Neural crest cell (in vitro differentiated cells): ENCODE measurements at places on chromosomes 6 and 20. TPM values are rescaled to one million over a fixed set of nuclear protein-coding genes. Genes with fewer than 3 reads are reported as not detected.

DNA sequence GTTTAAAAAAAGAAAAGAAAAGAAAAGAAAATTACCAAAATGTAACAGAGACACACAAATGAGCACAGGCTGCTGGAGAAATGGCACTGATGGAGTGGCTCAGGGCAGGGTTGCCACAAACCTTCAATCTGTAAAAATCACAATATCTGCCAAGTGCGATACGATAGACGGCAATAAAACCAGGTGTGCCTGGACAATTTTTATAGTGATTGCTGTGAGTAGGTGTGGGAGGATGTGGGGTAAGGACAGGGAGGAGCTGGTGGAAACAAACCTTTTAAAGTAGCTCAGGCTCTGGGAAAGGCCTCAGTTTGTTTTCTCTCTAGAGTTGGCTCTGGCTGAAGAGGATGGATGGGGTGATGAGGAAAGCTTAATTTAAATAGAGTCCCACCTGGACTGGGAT is 592.7 kb upstream of the AGPAT4 start:
- no peak overlapping the region for H3K27ac ChIP-seq
- no peaks in the 10 kb centered on the region for H3K36me3 ChIP-seq
- no peak for DNase-seq
- no peaks in the 10 kb centered on the region for H3K27me3 ChIP-seq
- no peaks in the 10 kb centered on the region for H3K4me1 ChIP-seq

Gene NOTCH4
- 5.6 and 6.3 TPM in 2 replicates for total RNA-seq

DNA sequence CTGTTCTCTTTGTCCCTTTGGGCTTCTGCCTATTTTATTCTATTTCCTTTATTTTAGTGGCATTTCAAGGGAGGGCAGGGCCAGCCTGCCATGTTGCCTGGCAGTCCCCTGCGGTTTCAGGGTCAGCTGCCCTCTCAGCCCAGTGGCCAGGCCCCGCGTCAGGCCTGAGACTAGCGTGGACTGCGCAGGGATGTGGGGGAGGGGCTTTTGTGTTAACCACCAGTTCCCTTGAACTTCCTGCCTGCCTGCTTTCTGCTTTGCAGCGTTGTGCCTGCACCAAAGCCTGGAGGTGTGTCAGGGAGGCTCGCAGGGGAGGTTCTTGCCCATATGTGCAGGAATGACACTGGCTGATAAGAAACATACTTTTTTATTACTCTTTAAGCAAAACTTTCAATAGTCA is 157.6 kb downstream of the SLC35B3 start:
- H3K4me3 ChIP-seq = no peak overlapping the region
- H3K4me1 ChIP-seq = peaks cover 24% of the 10 kb centered on the region
- no peaks in the 10 kb centered on the region for H3K36me3 ChIP-seq
- peak; percentile 12 for DNase-seq
- H3K27me3 ChIP-seq = no peaks in the 10 kb centered on the region

GRCh38 chr6:97632341-97632740 is 349.3 kb upstream of the MMS22L start:
- H3K4me3 ChIP-seq = no peak overlapping the region
- H3K27ac ChIP-seq = no peak overlapping the region
- peaks cover 4% of the 10 kb centered on the region for H3K36me3 ChIP-seq
- no peaks in the 10 kb centered on the region for H3K4me1 ChIP-seq

- no peak for DNase-seq
- peaks cover 35% of the 10 kb centered on the region for H3K4me1 ChIP-seq
Measured at GRCh38 chr20:53655625-53656292, 62.1 kb upstream of the ZNF217 start.

DNA sequence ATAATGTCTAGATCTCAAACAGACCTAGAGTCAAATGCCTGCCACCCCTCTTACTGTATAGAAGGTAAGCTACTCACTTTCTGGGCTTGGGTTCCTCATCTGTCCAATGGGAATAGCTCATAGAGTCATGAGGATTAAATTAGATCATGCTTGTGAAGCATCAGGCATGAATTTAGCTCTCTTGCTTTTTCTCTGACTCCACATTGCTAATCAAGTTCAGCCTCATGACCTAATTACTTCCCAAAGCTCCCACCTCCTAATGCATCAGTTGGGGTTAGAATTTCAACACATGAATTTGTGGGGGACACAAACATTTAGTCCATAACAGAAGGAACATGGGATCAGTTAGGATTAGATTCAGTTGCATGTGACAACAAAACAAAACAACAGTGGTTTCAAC is 4.6 kb upstream of the DDX27 start:
- no peak overlapping the region for H3K27ac ChIP-seq
- no peak for DNase-seq
- no peak overlapping the region for H3K4me3 ChIP-seq
- no peaks in the 10 kb centered on the region for H3K27me3 ChIP-seq
- H3K4me1 ChIP-seq = peaks cover 15% of the 10 kb centered on the region
- peaks cover 5% of the 10 kb centered on the region for H3K36me3 ChIP-seq

Gene PAK5
- 1.8 and 2.0 TPM in 2 replicates for total RNA-seq

Gene TFAP2D
- total RNA-seq = not detected in 2 replicates

DNA sequence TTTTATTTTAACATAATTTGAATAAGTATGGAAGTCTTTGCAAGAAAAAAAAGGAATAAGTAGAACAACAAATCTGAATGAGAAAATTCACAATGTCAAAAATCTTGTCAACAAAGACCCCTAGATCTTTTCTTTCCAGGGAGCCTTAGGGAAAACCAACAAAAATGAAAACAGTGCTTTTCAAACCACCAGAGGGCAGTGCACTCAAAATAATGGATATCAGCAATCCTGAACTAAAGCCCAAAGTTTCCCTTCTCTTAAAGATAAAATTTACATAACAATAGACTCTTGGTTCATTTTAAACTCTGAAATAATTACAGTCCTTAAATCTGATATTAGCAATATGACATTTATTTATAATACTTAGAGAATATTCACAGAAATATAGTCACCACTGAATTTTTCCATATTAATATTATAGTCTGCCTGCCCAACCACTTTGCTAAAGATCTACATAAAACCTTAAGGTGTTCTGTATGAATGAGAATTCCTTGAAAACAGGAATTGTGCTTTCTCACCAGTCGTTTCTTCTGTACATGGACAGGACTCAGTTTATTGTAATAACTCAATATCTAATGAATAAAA is 105.3 kb upstream of the BMP5 start:
- peak; percentile 58 for DNase-seq
- H3K4me3 ChIP-seq = no peak overlapping the region
- H3K27ac ChIP-seq = no peak overlapping the region
- H3K27me3 ChIP-seq = no peaks in the 10 kb centered on the region
- no peaks in the 10 kb centered on the region for H3K36me3 ChIP-seq

GRCh38 chr6:154435400-154435945 is 75.0 kb downstream of the CNKSR3 start:
- peaks cover 23% of the 10 kb centered on the region for H3K4me1 ChIP-seq
- no peak overlapping the region for H3K4me3 ChIP-seq

GRCh38 chr6:169224185-169224695 is 29.4 kb downstream of the THBS2 start:
- H3K36me3 ChIP-seq = no peaks in the 10 kb centered on the region
- no peak for DNase-seq
- H3K4me3 ChIP-seq = no peak overlapping the region
- H3K27ac ChIP-seq = no peak overlapping the region
- no peaks in the 10 kb centered on the region for H3K27me3 ChIP-seq

DNA sequence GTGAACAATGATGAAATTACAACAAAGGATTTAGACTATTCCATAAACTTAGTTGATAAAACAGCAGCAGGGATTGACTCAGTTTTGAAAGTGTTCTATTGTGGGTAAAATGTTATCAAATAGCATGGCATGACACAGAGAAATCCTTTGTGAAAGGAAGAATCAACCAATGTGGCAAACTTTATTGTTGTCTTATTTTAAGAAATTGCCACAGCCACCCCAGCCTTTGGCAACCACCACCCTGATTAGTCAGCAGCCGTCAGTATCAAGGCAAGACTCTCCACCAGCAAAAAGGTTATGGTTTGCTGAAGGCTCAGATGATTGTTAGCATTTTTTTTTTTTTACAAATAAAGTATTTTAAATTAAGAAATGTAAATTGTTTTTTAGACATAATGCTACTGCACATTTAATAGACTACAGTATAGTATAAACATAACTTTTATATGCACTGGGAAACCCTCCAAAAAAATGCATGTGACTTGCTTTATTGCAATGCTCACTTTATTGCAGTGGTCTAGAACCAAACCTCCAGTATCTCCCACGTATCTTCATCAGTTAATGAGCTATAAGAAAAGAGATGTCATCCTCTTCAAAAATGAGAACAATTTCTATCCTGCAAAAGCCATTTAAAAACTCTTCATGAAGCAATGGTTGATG is 162.7 kb downstream of the SOBP start:
- peaks cover 13% of the 10 kb centered on the region for H3K36me3 ChIP-seq
- no peaks in the 10 kb centered on the region for H3K27me3 ChIP-seq
- no peak overlapping the region for H3K4me3 ChIP-seq
- H3K27ac ChIP-seq = no peak overlapping the region
- H3K4me1 ChIP-seq = peaks cover 43% of the 10 kb centered on the region
- DNase-seq = no peak

Gene MTHFD1L
- 67.6 and 71.3 TPM in 2 replicates for total RNA-seq

DNA sequence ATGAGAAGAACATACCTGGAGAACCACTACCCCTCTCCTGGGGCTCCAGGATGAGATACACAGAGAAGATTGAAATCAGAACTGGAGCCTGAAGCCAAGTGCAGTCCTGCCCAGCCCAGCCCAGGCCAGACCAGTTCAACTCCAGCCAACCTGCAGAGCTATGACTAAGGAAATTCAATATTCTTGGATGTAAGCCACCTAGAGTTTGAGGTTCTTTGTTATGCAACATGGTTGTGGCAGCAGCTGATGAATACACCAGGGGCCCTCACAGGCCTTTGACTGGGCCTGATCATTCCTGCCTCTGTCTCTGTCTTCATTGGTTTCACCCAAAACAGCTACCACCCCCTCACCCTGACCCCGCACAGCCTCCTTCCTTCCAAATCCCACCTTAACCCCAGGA is 167.8 kb downstream of the LRFN2 start:
- H3K27me3 ChIP-seq = no peaks in the 10 kb centered on the region
- H3K4me3 ChIP-seq = no peak overlapping the region
- H3K27ac ChIP-seq = no peak overlapping the region

- no peak for DNase-seq
- H3K36me3 ChIP-seq = no peaks in the 10 kb centered on the region
- H3K4me1 ChIP-seq = peaks cover 8% of the 10 kb centered on the region
- H3K27ac ChIP-seq = no peak overlapping the region
- no peak overlapping the region for H3K4me3 ChIP-seq
Measured at GRCh38 chr20:48609491-48609978, 218.3 kb downstream of the PREX1 start.

- no peak overlapping the region for H3K27ac ChIP-seq
- H3K27me3 ChIP-seq = no peaks in the 10 kb centered on the region
Measured at GRCh38 chr6:67687396-67687795, 947.7 kb upstream of the ADGRB3 start.

DNA sequence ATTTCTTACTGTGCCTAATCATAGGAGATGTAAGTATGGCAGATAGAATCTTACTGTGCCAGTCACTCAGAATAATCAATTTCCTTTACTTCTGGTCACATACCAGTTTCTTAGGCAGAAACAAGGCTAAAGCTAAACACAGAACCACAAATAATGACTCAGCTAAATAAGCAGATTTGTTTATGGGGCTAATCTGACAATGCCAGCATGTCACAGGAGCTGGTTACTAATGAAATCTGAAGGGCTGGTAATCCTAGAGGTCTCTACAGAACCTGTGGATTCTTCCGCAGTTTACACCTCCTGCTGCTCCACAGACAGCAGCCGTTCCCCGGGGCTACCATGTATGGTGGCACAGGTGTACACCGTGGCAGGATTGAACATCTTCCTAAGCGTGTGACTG is 80.8 kb downstream of the LYRM4 start:
- no peak overlapping the region for H3K27ac ChIP-seq
- H3K4me3 ChIP-seq = no peak overlapping the region
- peaks cover 27% of the 10 kb centered on the region for H3K4me1 ChIP-seq
- DNase-seq = no peak
- H3K36me3 ChIP-seq = no peaks in the 10 kb centered on the region
- H3K27me3 ChIP-seq = no peaks in the 10 kb centered on the region

- H3K27me3 ChIP-seq = peaks cover 22% of the 10 kb centered on the region
- DNase-seq = no peak
- H3K36me3 ChIP-seq = no peaks in the 10 kb centered on the region
- no peak overlapping the region for H3K4me3 ChIP-seq
- peaks cover 37% of the 10 kb centered on the region for H3K4me1 ChIP-seq
- no peak overlapping the region for H3K27ac ChIP-seq
Measured at GRCh38 chr20:63168861-63169260, 47.1 kb downstream of the YTHDF1 start.

Gene PGC
- not detected in 2 replicates for total RNA-seq

Gene TSBP1
- not detected in 2 replicates for total RNA-seq

DNA sequence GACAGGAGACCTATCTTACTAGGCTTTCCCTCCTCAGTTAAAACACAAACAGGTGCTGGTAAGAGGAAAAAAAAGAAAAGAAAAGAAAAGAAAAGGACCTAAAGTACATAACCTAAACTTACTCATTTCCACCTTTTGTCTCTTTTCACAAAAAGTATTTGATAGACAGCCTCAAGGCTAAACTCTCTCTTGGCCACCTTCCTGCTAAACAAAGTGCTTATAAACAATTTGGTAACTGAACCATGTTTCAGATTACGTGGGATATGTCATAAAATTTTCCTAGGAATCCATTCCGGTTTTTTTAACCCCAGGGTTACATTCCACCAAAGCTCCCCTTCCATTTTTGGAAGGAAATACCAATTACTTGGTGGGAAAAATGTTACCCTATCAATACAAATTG is 109.0 kb downstream of the PRND start:
- no peaks in the 10 kb centered on the region for H3K4me1 ChIP-seq
- H3K27ac ChIP-seq = no peak overlapping the region
- no peaks in the 10 kb centered on the region for H3K36me3 ChIP-seq
- DNase-seq = no peak
- no peaks in the 10 kb centered on the region for H3K27me3 ChIP-seq

Gene GJE1
- not detected in 2 replicates for total RNA-seq

DNA sequence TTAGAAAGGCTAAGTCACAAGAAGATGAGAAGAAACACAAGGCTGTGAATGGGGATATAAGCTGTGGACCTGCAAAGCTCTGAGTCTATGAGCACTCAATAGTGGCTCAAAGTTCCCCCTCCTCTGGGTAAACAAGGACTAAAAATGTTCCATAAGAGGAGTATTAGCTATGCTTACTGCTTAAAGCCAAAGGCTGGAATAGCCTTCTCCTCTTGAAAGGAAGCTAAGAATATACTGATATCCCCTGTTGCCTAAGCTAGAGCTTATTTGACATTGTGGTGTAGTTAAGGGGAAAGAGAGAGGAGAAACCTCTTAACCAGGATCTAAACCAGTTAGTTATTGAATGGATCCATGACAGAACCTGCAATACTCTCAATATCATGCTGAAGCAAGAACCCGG is 45.8 kb downstream of the NOL7 start:
- H3K4me1 ChIP-seq = peaks cover 32% of the 10 kb centered on the region
- H3K27me3 ChIP-seq = no peaks in the 10 kb centered on the region

DNA sequence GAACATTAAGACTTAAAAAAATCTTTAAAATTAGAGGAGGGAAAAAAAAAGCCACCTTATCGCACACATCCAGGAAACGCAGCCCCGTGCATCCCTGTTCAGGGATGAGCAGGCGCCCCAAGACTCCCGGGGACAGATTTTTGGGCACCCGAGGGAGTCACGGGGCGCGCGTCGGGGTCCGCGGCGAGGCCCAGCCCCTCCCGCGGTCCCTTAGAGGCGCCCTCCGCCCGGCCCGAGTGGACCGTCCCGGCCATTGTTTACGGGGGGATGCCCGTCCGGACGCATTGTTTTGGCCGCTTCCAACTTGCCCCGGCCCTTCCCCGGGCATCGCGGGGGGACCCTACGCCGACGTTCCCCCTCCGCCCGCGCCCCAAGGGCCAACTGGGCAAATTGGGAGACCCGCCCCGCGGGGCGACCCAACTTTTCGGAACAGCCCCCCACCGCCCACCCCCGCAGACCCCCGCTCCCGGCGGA is 610 bp downstream of the ZNF217 start:
- DNase-seq = no peak
- no peaks in the 10 kb centered on the region for H3K36me3 ChIP-seq
- peaks cover 68% of the 10 kb centered on the region for H3K4me1 ChIP-seq
- no peak overlapping the region for H3K27ac ChIP-seq
